Hematopoietic multipotent progenitor cell treated with erythropoietin and hydrocortisone succinate and interleukin-3 and kit ligand, for 17 days (in vitro differentiated cells): ENCODE measurements at places on chromosomes 1 and 21.

GRCh38 chr1:200072636-200073285 lies 45.3 kb downstream of the NR5A2 start:
- DNase-seq = no peak

GRCh38 chr1:184629266-184629665 lies 125.4 kb downstream of the EDEM3 start:
- DNase-seq = no peak

GRCh38 chr1:57711326-57711725 lies 287.5 kb upstream of the DAB1 start:
- DNase-seq = no peak

DNA sequence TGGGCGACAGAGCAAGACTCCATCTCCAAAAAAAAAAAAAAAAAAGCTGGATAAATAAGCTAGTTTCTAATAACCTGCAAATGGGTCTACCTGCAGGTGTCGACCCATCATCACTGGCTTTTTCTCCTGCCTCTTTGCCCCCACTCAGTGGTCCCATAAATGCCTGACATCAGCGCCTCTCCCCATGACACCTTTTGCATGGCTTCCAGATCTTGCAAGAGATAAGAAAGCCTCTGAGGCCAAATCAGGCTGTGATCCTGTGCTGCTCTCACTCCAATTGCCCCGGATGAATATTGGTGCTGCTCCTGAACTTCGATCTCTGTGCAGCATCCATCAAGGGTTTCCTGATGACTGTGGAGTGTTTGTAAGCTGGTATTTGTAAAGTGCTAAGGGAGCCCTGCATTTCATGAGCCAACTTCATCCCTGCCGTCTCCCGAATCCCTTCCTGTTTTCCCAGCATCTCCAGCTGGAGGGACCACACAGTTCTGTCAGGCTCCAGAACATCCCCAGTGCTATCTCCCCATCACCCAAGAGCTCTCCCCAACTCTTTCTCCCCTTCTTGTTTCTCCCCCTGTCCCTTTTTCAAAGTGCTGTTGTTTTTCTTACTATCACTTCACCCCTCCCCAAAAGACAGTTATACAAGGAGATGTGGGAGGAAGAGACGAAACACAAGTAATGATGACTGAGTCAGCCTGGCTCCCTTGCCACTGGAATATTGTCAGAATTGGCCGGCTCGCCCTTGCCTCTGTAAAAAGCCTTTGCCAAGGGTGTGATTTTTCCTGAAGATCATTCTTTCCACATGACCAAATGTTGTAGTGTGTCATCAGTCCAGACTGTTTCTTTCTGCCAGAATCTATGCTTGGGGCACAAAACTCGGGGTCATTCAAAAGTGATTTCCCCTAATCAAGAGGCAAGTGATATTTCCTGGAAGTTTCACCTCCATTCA lies 2.8 kb upstream of the EFHD2 start:
- no peak for DNase-seq

DNA sequence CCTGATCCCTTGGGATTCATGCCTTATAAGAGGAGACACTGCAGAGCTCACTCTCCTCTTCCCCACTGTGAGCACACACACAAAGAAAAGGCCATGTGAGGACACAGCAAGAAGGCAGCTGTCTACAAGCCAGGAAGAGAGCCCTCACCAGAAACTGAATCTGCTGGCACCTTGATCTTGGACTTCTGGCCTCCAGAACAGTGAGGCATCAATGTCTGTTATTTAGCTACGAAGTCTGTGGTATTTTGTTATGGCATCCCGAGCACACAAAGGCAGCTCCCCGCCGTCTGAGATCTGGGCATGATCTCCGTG lies 47.1 kb upstream of the RPL11 start:
- DNase-seq = no peak

DNA sequence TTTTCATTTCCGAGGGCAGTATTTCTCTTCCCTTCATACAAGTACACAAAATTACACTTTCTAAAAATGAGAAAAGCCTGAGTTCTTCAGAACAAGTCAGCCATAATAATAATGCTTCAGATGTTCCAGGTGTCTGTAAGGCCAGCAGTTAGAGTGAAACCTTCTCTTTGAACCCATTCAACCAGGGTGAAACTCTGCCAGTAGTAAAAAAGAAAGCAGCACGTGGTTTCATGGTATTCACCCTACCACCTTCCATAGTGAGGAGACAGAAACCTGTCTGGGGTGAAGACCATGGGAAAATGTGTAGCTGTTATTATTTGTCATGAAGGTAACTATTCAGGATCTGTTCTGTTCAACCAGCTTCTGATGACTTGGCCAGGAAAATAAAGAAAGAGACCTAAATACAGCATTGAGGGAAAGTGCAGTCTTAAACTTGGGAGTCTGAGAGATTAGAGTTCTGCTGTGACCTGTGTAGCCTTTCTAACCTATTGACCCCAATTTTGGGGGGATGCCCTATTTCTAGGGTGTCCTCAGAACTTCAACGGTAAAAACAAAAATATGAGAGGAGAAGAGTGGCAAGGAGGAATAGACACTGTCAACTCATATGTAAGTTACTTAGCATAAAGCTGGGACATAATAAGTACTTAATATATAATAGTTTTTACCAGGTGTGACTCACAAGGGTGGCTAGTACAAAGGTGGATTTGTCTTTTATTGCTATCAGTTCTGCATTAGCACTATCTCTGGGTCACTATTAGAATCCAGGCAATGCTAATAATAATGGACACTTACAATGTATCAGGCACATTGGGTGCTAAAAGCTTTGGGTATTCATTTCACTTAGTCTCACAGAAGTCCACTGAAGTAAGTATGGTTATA lies 70.0 kb upstream of the TNFSF4 start:
- DNase-seq = no peak

DNA sequence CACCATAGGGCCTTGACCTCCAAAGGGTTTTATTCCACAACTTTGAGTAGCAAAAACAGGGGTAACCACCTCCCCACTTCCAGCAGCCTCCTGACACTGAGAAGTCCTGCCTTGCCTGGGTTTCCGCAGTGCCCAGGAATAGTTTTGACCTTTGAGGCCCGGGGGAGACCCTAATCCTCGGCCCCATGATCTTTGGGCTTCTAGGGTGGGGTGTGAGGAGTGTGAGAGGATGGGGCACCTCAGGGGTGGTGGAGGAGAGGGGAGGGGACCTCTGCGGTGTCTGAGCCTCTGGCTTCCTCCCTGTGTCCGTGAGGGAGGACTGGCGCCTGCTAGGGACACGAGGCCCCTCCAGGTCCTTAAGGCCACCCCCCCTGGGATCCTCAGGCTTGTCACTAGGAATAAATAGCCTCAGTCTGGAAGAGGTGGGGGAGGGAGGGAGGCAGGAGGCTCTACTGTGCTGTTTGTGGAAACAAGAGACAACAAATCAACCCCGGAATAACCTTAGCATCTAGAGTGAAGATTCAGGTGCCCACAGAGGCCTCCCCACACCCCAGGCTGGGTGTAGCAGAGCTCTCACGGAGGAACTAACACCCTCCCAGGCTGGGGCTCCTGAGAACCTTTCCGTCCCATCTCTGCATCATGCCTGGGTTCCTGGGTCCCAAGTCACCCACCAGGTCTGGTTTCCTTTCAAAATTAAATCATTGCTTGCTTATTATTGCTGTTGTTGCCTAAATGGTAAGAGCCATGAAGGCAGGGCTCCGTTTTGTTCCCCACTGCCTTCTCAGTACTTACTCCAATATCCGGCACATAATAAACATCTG lies 904 bp upstream of the FHL3 start:
- DNase-seq = no peak

- DNase-seq = no peak
Measured at GRCh38 chr1:32954168-32954567, 10.4 kb downstream of the RNF19B start.

DNA sequence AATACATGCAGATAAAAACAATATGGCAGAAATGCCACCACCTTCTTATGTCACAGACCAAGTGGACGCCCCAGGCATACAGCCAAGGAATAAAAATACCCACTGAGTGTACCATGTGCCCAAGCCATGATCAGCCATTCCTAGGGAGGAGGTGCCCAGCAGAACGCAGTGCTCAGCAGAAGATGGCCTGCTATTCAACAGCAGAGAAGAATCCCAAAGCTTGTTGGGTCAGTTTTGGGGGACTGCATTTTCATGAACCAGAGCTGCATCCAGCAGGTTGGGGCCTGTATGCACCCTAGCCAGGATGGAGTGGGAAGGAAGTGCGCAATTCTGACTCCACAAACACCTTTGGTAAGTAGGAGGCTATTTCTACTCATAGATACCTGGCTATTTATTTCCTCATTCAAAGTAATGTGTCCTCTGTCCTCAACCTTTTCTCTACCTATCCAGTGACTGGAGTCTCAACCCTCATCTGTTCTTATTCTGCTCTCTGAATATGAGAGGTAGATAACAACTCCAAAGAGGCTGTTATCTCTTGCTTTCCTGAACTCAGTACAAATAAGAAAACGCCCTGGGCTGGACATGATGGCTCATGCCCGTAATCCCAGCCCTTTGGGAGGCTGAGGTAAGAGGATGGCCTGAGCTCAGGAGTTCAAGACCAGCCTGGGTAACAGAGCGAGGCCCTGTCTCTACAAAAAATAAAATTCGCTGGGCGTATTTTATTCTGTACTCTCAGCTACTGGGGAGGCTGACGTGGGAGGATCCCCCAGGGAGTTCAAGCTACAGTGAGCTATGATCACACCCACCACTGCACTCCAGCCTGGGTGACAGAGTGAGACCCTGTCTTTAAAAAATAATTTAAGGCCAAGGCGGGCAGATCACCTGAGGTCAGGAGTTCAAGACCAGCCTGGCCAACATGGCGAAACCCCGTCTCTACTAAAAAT lies 2.5 kb upstream of the PLEKHM2 start:
- no peak for DNase-seq

- no peak for DNase-seq
Measured at GRCh38 chr1:109478806-109479205, 4.9 kb upstream of the ATXN7L2 start.

- no peak for DNase-seq
Measured at GRCh38 chr1:22699681-22700520, 10.7 kb upstream of the EPHB2 start.
